ENCODE measurements at places on chromosomes 6 and 20.

DNA sequence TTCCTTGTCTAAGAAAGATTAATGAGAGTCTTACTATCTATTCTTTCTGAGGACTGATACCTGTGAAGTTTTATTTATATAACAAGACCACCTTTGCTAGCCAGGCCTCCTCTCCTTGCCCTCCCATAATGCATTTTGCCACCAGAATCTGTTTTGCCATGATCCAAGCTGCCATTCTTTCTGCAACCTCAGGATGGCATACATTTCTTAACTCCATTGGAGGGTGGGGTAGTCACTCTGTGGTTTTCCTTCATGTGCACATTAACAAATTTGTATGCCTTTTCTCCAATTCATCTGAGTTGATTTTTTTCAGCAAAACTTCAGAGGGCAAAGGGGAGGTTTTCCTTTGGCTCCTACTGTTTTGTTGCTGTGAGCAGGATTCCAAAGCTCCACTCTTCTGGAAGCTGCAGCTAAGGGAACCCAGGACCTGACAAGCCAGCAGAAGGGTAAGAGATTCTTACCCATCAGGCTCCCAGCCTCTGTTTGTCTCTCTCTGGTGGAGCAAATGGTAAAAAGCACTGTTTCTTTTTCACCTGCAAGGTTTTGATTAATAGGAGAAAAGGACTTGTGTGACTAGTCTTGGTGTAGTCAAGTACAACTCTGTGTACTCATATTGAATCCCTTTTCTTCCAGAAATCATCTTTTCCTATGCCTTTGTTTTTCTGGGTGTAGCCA is 26.2 kb upstream of the ENPP4 start:
- DNase-seq, result no peak

DNA sequence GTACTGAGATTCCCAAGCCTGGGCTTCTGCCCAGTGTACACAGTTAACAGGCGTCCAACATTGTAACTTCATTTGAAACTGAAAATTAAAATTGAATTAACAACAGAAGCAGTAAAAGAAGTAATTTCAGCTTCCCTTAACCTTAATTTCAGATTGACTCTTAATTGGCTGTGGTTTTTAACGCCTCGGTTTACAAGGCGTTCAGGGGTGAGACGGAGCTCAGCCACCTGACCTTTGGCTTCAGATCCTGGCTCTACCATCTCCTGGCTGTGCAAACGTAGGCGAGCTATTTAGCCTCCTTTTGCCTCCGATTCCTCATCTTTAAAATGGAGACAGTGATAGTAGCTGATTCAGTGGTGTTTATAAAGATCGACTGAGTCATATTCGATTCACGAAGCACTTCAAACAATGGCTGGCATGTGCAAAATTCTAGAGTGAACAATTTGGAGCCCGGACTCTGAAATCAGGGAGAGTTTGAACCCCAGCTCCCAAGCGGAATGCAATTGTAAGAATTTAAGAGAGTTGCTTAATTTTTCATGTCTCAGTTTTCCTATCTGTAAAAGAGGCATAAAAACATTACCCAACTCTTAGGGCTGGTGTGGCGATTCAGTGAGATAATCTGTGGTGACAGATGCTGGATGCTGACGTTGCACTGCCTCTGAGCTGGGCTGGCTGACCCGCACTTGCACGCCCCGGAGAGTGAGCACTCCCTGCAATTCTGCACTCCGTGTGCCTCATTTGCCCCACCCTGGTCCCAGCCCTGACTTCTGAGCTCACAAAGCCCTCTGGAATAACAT is 23.5 kb upstream of the OCSTAMP start:
- DNase-seq, result no peak

DNA sequence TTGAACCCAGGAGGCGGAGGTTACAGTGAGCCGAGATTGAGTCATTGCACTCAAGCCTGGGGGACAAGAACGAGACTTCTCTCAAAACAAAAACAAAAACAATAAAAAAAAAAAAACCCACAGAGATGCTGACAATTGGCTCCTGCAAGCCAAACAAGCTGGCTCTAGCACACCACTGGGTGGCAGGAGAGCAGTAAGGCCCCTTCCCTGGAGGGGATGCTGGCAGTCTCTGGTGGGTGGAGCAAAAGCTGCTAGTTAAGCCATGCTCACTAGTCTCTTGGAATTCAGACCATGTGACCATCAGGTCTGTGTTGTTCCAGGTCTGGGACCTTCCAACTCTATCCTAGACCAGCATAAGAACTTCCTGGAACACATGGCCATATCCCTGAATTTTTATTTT is 18.9 kb upstream of the DSN1 start:
- DNase-seq, result peak; percentile 60

DNA sequence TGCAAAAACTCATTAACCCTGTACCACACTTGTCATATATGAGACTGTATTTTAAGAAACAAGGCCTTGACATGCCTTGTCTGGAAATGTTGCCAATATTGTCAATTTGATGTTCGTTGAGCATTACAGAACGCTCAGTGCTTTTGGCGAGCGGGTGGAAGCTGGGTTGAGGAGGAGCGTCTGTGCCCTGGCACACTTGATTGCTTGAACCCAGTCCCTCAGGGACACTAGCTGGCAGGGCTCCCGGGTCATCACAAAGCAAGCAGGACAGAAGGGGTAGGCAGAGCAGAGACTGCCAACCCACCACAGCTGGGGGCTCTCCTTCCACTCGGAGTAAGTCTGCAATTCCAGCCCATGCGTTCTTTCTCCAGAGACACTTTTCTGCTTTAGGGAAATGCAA is 286.3 kb downstream of the KHDC1L start:
- no peak for DNase-seq

DNA sequence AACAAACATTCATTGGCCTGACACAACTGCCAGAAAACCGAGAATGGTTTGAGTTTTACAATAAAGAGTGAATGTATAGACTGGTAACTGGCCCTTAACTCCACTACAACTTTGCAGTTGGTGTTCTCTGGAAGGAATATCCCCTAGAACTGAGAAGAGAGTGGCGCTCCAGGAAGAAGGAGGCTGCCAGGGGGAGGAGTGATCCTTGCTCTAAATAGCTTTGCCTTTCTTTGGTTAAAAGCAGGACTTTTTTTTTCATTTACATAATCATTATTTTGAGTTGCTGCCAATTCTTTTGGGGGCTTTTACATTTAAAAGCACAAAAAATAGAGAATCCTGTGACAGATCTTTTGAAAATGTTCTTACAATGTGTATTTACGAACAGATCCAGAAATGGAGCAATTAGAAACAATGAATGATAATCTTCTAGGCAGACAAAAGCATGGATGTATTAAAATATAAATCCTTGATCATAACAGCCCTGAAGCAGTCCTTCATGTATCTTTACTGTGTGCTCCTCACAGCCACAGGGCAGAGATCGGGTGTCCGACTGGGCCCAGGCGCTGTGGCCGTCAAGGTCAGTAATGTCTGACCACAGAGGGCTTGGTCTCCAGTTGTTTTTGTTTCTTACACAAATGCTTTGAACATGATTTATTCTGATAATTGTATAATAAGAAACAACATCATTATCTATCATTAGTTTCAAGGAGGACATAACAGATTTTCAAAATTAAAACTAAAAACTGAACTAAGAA is 612.2 kb downstream of the HDGFL1 start:
- no peak for DNase-seq

DNA sequence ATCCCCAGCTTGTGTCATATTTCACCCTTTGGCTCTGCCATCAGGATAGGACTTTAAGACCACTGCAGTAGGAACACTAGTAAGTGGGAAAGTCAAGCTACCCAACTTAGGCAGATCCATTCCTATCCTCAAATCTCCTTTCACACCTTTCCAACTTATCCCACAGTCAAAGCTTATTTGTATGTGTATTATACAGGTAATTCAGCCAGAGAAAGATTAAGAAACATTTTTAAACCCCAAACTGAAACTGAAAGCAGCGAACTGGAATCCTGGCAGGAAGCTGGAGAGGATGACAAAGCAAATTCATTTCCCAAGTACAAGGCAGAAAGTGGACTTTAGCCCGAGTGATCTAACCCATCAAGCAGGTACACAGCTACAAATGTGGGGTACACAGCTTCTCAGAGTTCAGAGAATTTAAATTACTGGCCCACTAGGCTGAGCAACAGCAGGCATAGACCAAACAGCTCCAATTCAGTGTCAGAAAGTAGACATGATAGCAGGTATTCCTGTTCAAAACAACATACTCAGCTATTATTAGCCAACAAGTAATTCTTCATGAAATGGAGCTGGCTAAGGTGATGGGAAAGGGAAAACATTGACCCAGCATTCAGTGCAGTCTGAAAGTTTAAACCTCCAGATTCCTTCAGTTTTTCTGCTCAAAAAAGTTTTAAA is 39.1 kb downstream of the ILRUN start:
- DNase-seq, result peak; percentile 68

- no peak for DNase-seq
Observed at GRCh38 chr6:24477070-24477469, 12.3 kb downstream of the GPLD1 start.

DNA sequence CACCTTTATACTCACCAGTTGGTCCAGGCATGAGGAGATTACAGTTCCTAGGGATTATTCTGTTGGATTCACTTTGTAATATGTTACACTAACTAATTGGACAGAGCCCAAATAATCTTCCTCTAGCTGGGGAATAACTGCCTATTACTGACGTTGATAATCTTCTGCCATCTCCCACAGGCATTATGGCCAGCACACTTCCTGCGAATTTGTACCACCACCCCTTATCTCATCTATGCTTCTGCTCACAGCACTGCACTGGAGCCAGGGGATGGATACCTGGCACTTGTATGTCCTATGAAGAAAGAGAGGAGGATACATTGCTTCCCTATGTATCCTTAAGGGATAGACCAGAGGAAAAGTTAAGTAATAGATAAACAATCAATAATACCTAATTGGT is 494.8 kb upstream of the MAN1A1 start:
- DNase-seq, result no peak

DNA sequence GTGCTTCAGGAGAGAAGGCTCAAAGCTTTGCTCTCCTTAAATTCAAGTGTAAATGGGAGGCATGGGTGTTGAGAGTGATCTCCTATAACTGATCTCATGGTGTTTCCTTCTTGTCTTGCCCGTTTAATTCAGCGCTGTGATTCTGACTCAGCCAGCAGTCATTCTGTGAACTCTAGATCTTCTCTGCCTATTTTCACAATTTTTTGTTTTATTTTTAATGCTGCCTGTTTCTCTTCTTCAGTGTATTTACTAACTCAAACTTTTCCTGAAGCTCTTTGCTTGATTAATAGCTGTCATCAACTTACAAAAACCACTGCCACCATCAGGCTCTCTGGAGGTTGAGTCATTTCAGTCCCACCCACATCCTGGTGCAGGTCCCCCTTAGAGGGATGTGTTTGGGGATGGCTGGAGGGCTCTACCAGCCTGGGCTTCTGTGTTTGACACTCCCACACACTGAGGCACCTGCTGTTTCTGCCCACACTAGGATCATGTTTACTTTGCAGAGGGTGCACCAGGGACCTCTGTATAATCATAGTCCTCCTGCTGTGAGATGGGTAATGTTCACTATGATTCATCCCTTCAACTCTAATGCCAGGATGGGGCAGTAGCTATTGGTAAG is 94.0 kb downstream of the SHLD1 start:
- no peak for DNase-seq

DNA sequence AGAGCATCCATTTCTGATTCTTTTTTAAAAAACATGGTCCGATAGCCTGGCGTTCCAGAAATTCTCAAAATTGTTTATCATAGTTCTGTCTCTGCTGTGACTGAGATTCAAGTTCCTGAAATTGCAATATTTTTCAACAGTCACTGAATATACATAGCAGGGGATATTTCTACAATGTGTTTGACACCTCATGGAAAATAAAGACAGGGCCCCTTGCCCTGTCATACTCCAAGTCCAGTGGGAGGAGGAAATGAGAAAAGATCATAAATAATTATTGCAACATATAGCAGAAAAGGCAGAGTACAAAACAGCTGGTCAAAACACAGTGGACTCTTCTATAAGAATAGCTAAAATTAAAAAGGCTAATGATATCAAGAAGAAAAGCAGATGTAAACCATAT is 234.8 kb upstream of the SPTLC3 start:
- no peak for DNase-seq

DNA sequence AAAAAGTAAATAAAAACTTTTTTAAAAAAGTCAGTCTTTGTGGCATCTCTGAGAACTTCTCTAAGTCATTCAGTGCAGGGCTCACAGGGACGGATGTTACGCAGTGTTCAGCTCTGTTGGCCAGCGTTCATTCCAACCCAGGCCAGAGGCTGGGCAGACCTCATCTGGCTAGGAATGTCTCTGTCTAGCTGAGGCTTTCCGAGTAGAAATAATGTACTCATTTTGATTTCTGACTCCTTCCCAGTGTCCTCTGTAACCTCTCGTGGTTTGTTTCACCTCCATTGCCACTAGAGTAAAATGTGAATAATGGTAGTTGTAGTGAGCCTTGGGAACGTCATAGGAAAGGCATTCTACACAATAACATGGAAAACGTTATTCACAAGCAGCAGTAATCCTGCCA is 135.1 kb downstream of the TMEM242 start:
- peak; percentile 53 for DNase-seq

GRCh38 chr6:12962529-12962928 is 246.0 kb downstream of the PHACTR1 start:
- no peak for DNase-seq

GRCh38 chr6:120077489-120077888 is 727.9 kb upstream of the MAN1A1 start:
- no peak for DNase-seq

DNA sequence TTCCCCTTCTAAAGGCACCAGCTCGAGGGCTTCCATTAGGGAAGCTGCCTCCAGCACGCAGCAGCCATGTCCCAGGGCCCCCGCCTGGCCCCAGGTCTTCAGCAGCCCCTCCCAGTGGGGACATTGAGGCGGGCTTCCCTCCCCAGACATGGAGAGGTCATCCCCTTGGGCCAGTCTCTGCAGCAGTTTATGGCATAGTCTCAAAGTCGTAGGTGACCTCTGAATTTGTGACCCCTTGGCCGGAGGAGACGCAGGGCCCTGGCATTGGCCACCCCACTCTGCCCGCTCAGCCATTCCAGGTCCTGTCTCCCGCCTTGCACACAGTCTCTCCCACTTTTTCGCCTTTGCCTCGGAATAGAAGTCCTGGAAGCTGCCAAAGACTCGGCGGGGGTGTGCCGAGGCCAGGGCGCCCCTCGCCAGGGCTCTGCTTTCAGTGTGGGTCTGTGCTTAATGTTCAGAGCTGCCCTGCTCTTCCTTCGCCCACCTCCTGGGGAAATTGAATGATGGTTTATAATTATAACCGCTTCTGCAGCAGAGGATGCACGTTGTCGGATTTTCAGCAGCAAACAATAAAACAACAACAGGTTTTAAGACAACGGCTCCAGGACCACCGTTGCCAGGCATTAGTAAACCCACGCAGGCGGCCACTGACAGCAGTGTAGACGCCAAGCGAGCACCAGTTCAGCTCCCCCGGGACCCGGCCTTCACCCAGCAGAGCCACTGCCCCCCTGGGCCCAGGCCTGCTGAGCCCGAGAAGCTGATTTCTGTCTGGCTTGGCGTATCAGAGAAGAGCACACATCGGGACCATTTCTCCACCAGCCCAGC is 187.0 kb downstream of the TAF4 start:
- DNase-seq, result no peak

GRCh38 chr6:108741331-108741989 is 106.8 kb upstream of the ARMC2 start:
- no peak for DNase-seq

- DNase-seq, result no peak
Observed at GRCh38 chr6:356828-357251, 34.7 kb upstream of the IRF4 start.

GRCh38 chr6:137867685-137868509 is 838 bp downstream of the TNFAIP3 start:
- no peak for DNase-seq
